ENCODE measurements at places on chromosomes 2 and 18.

- DNase-seq, result no peak
These were observed 17.0 kb downstream of the ITSN2 start for GRCh38 chr2:24343225-24343882.

- no peak for DNase-seq
These were observed 239.0 kb upstream of the SMAD7 start for GRCh38 chr18:49189772-49190171.

- DNase-seq, result no peak
These were observed 25.2 kb downstream of the DYTN start for GRCh38 chr2:206692971-206693370.

DNA sequence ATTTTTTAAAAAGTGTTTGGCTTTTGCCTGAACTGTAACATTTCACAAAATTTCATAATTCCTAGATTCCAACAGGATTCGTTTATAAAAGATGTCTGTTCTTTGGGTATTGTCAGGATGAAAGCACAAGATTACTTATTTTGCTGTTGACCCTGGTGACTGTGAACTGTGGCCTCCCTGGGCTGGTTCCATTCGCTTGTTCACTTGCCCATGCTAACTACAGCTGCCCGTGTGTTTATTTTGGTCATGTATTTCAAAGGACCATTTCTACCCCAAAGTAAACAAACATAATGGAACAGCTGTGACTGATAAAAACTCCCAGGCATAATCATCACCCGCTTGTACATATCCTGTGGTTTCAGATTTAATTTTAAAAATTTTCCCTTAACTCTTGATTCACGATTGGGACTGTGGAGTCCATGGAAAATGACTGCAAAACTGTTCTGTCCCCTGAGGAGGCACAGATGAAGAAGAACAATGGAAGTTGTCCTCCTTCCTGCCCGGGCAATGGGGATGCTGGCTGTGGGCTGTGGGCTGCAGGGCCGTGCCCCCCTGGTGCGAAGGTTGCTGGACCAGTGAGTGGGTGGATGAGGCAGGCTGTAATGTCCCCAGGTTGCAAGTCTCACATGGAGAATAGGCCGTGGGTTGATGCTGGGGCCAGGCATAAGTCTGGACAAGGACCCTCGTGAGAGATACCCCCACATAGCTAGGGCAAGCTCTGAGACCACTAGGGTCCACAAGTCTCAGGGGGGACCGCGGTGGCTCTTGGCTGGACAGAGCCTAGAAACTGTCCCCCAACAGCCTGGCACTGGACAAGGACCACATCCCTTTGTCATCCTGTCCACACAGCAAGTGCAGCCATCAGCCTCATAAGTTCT is 28.9 kb upstream of the HDAC4 start:
- no peak for DNase-seq

DNA sequence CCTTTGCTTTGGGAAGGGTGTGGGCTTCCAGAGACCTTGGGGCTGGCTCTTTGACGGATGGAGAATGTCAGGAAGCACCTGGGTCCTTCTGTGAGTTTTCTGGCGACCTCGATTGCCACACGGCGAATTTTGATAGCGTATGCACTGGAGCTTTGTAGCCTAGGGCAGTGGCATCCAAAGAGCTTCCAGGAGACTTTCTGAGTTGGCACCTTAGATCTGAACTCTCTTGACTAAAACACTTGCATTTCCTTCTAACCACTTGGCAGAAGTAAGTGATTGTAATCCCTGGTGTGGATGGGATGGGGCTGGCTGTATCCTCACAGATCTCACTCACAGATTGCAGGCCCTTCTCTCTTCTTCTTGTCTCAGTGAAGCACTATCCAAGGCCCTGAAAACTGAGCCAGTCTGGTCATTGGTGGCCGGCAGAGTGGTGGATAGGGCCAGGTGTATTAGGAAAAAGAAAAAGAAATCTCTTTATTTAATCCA is 7.8 kb downstream of the RNF144A start:
- DNase-seq, result no peak

DNA sequence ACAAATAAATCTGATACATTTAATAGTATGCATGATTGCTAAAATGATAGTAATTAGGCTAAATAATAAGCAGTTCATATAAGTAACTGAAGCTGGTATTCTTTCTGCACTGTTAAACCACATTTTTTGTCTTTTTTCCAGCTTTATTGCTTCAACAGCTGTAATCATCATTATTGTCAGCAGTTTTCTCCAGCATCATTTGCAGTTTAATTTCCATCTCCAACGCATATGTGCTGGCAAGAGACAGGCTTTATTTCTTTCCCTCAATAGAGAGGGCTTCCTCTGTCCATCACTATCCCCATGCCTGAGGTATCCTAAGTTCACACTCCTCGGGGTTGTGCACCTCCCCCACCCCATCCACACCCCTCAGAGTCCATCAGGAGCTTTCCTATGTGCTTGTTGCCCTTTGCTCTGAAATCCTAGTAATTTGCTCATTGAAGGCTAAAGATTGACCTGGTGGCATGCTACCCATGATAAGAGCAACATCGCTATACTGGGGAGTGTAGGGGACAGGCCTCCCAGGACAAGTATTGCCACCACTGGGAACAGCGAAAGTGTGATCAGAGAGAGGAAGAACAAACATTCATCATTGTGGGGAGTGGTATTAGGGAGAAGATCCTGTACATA is 37.1 kb downstream of the B4GALT6 start:
- no peak for DNase-seq

- no peak for DNase-seq
These were observed 127.0 kb downstream of the CCBE1 start for GRCh38 chr18:59570101-59570775.
